Lower leg skin (tissue), 4 donors: ENCODE measurements at places on chromosomes 7 and 10. TPM values are rescaled to one million over a fixed set of nuclear protein-coding genes. Genes with fewer than 3 reads are reported as not detected.

Gene C7orf57
- total RNA-seq: 0.39 TPM

Gene NUTM2B
- 0.17 TPM for total RNA-seq

Gene FAM221A
- 5.6 TPM for total RNA-seq

Gene TRDMT1
- total RNA-seq: 4.1 TPM

Gene PPP1R17
- not detected for total RNA-seq

Gene DYDC1
- not detected for total RNA-seq

DNA sequence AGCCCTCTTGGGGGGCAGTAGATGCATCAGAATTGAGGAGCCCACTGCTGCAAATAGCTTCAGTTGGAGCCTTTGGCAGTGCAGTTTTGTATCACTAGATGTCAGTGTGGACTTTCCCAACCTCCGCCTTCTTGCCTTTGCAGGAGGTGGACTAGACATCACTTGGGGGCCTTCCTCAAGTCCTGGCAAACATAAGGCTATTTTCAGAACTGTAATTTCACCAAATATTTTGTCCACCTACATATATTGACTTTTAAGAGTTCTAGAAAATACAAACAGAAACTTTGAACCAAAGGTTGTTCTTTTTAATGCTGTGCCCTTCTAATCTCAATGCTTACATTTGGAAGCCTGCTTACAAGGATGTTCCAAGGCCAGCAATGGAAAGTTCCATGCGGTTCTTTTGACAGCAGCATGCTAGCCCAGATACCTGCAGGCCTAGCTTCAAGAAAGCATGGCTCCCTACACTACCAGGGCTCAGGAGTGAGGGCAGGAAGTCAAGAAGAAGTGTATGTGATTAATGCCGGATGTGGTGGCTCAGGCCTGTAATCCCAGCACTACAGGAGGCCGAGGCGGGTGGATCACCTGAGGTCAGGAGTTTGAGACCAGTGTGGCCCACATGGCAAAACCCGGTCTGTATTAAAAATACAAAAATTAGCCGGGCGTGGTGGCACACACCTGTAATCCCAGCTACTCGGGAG is 8.0 kb upstream of the ZNRF2 start:
- no peak for DNase-seq

GRCh38 chr7:123711832-123712293 is 36.9 kb downstream of the WASL start:
- no peak for DNase-seq

- DNase-seq: no peak
Observed at GRCh38 chr10:85864173-85864549, 502.4 kb downstream of the GRID1 start.

DNA sequence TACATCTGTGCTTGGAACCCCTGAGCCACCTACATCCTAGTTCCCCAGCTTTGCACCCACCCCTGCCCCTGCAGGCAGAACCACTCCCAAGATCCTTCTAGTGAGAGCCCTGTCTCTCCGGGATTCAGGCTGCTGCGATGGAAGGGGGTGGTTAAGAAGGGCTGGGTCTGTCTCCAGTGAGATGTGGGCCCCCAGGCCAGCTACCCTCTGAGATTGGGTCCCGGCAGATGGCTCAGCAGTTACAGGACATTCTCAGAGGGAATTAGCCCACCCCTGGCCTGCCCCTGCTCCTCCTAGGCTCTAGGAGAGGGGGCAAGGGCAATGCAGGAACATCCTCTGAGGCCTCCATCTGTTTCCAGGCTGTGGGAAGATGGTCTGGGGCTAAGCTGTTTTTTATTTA is 27.7 kb downstream of the SLC29A3 start:
- DNase-seq: no peak

DNA sequence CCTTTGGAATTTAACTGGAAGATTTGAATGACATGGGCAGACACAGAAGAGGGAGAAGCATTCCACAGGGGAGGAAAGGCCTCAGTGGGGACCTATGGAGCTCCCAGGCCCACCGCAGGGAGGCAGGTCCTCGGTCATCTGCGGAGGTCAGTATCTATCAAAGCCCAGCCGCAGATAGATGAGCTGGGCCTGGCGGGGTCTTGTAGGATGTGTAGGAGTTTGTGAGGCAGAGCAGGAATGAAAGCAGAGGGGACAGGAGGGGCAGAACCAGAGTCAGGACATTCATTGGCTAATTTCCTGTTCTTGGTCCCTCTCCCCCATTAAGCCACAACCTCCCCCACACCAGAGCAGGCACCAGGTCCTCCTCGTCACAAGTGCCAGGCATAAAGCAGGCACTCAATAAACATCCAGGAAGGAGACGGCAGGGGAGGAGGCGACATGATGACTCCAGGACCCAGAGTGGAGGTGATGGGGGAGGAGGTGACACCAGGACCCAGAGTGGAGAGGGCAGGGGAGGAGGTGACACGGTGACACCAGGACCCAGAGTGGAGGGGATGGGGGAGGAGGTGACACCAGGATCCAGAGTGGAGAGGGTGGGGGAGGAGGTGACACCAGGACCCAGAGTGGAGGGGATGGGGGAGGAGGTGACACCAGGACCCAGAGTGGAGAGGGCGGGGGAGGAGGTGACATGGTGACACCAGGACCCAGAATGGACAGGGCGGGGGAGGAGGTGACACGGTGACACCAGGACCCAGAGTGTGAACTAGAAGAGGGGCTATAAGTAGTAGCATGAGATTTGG is 83.7 kb upstream of the PDGFA start:
- DNase-seq: no peak

- DNase-seq: no peak
Observed at GRCh38 chr7:46764100-46764936, 817.6 kb downstream of the TNS3 start.

DNA sequence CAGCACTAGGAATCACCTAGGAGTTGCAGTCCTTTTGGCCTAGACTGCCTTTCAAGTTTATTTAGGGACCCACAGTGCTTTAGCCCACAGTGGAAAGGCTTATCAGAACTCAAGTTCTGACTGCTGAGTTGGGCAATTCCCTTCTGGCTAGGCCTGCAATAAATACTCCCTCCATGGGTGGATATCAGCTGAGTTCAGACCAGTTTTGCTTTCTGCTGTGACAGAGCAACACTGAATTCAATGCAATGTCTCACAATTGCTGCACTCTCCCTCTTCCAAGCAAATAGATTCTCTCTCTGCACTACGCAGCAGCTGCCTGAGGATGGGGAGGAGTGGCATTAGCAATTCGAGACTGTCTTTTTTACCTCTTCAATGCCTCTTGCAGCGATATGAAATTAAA is 1153.3 kb downstream of the SORCS1 start:
- no peak for DNase-seq

GRCh38 chr10:44951576-44952226 is 7.9 kb upstream of the RASSF4 start:
- no peak for DNase-seq

DNA sequence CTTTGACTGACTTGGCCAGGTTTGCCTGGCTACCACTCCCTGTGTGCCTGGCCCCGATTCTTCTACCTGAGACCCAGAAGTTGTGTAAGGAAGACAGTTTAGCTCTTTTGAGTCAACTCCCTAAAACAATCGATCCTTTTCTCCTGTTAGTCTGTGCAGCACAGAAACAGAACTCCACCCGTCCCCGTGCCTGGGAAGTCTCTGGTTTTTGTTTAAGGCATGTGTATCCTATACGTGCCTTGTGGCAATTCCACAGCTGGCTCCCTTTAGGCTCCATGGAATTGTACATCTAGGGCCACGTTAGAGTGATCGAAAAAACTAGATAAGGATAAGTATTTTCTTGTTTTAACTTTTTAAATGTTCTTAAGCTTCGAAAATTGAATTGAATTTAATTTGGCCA is 131.6 kb downstream of the BICC1 start:
- no peak for DNase-seq

DNA sequence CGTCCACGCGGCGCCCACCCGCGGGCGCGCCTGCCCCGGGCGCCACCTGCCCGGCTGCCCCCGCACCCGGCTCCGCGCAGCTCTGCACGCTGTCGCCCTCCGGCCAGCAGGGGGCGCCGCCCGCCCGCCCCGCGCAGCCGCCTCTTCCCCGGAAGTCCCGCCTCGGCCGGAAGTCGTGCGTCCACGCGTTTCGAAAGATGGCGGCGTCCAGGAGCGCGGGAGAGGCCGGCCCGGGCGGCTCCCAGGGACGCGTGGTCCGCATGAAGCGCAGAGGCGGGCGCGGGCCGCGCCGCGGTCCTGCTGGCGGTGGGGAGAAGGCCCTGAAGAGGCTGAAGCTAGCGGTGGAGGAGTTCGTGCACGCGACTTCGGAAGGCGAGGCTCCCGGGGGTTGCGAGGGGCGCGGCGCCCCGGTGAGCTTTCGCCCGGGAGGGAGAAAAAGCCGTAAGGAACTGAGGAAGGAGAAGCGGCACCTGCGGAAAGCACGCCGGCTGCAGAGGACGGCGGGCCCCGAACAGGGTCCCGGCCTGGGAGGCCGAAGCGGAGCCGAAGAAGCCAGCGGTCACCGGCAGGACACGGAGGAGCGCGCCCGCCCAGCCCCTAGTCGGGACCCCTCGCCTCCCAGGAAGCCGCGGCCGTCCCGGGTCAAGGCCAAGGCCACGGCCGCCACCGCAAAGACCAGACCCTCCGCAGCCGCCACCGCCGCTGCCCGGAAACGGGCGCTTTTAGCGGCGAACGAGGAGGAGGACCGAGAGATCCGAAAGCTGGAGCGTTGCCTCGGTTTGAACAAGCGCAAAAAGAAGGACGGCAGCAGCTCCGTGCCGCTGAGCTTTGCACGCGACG is at the start of gene NOM1:
Gene NOM1 (plus strand): TSS at position 172 of the 840 bp plus-strand sequence. CDS start 26 bp downstream, at position 198.
- DNase-seq: peak; percentile 97

DNA sequence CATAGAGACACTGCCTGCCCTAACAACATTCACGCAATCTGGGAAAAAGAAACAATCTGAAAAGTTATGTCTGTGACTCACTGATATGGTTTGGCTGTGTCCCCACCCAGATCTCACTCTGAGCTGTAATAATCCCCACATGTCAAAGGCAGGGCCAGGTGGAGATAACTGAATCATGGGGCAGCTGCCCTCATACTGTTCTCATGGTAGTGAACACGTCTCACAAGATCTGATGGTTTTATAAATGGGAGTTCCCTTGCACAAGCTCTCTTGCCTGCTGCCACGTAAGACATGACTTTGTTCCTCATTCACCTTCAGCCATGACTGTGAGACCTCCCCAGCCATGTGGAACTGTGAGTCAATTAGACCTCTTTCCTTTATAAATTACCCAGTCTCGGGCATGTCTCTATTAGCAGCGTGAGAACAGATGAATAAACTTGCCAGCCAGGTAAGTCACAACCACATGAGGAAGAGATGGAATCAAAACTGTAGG is 341.5 kb upstream of the AOAH start:
- DNase-seq: no peak

- DNase-seq: no peak
Observed at GRCh38 chr10:61323726-61324125, 129.5 kb downstream of the TMEM26 start.

DNA sequence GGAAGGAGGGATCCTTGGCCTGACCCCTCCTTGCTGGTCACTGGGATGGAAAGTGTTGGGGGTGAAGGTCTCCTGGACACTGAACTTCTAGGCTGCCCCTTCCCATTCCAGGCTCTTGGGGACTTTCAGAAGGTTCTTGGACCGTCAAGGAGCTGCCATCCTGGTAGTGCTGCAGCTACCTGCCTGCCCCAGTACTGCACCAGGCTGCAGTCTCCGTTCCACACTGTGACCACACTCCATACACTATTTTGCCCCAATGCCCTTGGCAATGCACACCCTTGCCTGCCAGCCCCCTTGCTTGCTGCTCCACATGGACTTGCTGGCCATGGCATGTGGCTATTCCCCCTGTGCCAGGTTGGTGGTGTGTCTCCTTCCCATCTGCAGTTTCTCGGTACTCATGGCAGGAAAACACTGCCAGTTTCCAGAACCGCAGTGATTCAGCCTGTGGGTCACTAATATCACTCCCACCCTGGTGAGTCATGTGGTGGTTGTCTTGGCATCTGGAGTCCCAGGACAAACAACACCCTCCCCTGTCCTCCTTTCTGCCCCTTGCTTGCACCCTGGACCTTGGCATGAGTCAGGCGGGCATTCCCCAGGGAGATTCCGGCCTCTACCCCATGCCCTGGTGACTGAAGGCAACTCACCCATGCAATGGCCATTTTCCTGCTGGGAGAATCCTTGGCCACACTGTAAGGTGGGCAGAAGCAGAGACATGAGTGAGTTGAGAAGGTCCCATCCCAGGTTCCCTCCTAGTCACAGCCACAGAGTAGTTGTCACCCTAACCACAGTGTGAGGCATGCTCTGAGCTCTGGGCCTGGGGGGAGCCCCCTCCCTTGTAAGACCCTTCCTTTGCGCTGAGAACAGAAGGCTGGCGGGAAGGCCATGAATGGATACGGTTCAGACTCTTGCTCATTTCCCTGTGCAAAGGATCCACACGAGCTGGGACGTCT is 32.8 kb downstream of the GOLGA7B start:
- no peak for DNase-seq

GRCh38 chr10:122213766-122214165 is 57.3 kb upstream of the BTBD16 start:
- no peak for DNase-seq

- DNase-seq: no peak
Observed at GRCh38 chr10:95526044-95526443, 35.1 kb downstream of the SORBS1 start.
